ENCODE measurements at places on chromosomes 5 and 9. TPM values are rescaled to one million over a fixed set of nuclear protein-coding genes. Genes with fewer than 3 reads are reported as not detected.

DNA sequence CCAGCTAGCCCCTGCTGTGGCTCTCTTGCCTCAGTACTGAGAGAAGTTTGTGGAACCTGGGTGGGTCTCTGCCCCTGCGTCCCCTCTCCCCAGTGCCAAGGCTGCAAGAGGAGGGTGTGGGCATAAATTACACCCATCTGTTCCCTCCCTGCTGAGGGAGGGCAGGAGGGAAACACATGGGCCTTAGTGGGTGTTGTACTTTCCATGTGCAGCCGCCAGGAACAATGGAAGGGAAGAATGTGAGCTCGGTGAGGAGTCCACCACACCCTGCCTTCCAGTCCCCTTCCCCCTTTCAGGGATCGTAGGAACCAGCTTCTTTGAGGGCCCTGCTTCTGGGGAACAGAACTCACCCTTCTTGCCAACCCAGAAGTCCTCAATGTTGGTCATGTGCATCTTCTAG is 138.2 kb upstream of the KLF4 start:
- no peak for DNase-seq

GRCh38 chr5:148825716-148826052 is 727 bp upstream of the ADRB2 start:
- no peak for DNase-seq

DNA sequence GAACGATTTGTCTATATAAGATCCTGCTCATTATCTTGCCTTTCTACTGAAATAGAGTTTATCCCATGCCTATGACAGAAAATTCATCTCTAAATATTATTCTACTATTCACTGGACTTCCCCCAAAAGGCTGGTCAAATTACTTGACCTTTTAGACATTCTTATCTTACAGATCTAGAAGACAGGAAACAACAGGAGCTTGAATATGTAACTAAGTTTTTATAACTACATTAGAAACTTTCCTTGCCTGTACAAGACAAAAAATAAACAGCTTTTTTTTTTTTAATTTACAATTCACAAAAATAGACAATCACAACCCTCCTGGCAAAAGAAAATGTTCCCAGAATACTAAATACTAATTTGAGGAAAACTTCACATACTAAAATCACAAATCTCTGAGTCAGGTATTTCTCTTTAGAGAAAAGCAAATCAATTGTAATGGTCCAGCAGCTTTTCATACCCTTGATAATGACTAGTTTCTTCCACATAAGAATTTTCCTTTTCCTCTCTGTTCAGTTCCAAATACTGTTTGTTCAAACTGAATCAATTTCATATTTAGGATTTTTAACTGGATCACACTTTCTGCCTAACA is 68.6 kb downstream of the MLLT3 start:
- DNase-seq: no peak

GRCh38 chr9:128651798-128652197 is 4.8 kb downstream of the DYNC2I2 start:
- no peak for DNase-seq

DNA sequence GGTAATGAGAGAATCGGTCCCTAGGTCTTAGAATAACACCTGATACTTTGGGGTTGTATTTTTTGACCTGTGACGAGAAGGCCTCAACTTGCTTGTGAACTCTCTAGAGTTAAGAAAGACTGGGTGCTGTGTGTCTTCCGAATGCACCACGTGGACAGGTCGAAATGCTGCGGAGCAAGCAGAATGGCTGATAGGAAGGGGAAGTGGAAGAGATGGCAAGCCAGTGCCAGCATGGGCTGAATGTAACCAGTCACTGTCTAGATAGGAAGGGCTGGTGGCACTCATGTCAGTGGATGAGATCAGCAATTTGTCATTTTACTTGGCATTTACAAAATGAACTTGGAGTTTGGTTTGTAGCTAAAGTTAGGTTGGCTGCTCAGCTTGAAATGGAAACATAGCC is 5.6 kb downstream of the OTULINL start:
- no peak for DNase-seq

DNA sequence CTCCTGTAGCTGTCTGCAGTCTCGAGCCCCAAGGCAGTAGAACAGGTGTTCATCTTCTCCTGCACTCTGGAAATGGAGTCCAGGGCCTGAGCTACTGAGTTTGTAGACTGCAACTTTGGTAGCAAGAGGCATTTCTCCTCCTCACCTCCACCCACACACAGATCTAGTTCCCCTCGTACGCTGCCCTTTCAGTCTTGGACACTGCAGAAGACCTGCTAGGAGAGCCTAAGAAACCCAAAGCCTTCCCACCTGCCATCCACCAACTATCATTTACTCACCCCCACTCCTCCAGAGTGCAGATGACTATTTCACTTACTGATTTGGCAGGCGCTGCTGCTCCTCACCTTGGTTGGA is 59.0 kb downstream of the KCNIP1 start:
- DNase-seq: no peak

GRCh38 chr9:8647824-8648223 is 848.2 kb upstream of the DMAC1 start:
- DNase-seq: no peak

- no peak for DNase-seq
Observed at GRCh38 chr9:107260437-107261081, 22.5 kb upstream of the RAD23B start.

GRCh38 chr5:57902095-57902494 is 419.5 kb upstream of the ACTBL2 start:
- DNase-seq: no peak

GRCh38 chr5:147920420-147921030 is 14.2 kb upstream of the C5orf46 start:
- DNase-seq: no peak

- no peak for DNase-seq
Observed at GRCh38 chr5:180522330-180522729, 28.2 kb downstream of the CNOT6 start.

The SLC34A3 gene
- polyA plus RNA-seq: 11.4 TPM

The C9orf153 gene
- polyA plus RNA-seq: 0.13 TPM

The NUTM2G gene
- polyA plus RNA-seq: 1.3 TPM

The CDC42SE2 gene
- polyA plus RNA-seq: 44.7 TPM

The ADGRV1 gene
- 15.4 TPM for polyA plus RNA-seq

The SLC25A2 gene
- 0.19 TPM for polyA plus RNA-seq

The C5 gene
- 17.3 TPM for polyA plus RNA-seq

The DBH gene
- polyA plus RNA-seq: 1.4 TPM

The ASTN2 gene
- 15.9 TPM for polyA plus RNA-seq

The CCDC192 gene
- polyA plus RNA-seq: 1.1 TPM

The SLC36A2 gene
- polyA plus RNA-seq: 16.4 TPM

The FGFR4 gene
- 103 TPM for polyA plus RNA-seq

The PDE6A gene
- polyA plus RNA-seq: 0.28 TPM
